ENCODE measurements at places on chromosomes 16 and 17.

DNA sequence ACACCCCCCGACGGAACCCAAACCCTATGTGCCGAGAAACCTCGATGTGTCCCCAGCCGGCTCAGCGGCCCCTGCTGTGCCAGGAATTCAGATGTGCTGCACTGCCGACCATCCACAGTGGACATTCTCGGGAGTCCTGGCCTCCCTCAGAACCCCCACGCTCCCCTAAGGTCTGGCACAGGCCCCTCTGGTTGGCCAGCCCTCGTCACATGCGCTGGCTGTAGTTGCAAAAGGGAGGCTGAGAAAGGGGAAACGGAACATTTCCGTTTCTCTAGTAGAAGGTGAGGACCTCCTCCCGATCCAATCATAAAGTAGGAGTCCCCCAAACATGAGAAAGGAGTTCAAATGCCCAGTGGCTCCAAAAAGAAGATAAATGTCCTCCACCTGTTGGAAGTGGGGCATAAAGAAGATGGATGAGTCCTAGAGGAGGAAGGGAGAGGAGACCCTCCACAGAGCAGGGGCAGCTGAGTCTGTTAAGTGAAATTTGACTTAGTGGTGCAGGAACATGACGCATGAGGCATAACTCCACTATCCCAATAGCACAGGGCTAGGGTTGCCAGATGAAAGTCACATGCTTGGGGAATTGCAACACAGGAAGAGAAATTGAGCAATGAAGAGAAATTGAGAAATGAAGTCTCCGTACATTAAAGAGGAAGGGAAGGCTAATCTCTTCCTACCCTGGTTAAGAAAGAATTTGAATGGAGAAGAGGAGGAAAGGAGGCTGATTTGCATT, 49.3 kb upstream of the WSB1 start:
- peak; percentile 39 for DNase-seq

DNA sequence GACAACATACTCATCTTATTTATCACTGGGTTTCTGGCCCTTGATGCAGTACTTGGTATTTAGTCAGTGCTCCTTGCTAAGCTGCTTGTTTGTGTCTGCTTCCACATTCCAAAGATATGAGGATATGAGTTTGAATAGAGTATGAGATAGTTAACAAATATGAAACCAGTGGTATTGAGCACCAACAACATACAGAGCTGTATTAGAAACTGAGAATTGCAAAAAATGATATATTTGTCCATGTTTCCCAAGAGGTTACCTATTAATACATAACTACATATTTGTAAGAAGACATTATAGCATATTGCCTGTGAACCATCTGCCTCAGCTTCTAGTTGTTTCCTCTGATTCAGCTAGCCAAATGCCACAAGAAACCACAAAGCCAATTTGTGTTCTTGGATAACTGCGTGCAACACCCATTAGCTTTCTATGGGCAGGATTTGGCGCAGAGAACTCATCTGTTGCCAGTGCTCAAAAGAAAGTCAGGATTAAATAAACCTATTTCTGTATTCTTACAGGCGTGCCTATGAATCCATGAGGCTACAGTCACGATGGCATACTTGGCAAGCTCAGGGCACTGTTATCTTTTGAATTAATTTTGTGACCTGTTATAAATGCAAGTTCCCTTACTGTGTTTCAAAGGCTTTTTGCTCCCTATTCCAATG, 194.4 kb downstream of the MAP2K6 start:
- DNase-seq: no peak

DNA sequence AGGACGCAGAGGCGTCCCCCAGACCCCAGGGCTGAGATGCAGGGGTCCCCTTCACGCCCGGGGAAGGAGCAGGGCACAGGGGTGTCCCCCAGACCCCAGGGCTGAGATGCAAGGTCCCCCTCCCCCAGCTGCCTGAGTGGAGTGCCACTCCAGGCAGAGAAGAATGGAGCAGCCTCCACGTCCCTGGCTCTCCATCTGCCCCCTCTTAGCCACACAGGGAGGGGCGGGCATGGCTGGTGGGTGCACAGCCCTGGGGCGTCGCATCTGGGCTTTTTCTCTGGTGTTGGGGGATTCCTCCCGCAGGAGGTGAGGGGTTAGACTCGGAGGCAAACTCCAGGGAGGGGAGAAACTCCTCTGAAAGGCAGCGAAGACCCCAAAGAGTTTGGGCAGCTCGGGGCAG, 17.5 kb downstream of the CIBAR2 start:
- DNase-seq: no peak

DNA sequence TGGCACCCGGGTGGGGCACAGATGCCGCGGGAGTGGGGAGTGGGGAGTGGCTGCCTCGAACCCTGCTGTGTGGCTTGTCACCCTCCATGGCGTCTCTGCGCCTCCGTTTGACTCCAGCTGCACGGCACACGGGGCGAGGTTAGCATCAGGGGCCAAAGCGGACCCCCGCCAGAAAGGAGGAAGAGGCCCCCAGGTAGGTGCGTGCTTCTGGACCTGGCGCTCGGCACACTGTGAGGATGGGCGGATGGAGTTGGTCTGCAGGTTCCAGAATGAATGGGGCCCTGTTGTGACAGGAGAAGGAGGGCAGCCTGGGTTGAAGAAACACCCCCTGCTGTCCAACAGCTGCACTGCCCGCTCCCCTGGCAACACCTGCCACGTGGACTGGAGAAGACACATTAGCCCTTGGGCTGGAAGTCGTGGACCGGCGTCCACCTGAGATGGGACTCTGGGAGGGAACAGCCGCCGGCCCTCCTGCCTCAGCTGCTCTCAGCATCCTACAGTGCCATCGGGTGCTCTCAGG, 9.4 kb upstream of the FASN start:
- DNase-seq: no peak

DNA sequence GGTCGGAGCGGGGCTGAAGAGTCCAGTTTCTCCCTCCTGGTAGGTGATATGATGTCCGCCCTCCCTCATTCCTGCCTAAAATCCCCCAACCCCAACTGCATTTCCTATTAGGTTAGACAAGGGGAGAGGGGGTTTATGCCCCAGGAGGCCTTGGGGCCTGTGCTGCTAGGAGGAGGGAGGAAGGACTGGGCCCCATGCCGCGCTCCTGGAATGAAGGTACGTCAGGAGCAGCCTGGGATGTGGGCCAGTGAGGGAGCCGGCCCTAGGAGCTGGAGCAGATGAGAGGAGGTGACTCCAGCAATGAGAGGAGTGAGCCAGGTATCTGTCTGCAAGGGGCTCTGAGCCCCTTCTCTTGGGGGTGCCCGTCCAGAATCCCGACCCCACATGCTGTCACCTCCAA, 46.9 kb upstream of the CDC42EP4 start:
- no peak for DNase-seq

DNA sequence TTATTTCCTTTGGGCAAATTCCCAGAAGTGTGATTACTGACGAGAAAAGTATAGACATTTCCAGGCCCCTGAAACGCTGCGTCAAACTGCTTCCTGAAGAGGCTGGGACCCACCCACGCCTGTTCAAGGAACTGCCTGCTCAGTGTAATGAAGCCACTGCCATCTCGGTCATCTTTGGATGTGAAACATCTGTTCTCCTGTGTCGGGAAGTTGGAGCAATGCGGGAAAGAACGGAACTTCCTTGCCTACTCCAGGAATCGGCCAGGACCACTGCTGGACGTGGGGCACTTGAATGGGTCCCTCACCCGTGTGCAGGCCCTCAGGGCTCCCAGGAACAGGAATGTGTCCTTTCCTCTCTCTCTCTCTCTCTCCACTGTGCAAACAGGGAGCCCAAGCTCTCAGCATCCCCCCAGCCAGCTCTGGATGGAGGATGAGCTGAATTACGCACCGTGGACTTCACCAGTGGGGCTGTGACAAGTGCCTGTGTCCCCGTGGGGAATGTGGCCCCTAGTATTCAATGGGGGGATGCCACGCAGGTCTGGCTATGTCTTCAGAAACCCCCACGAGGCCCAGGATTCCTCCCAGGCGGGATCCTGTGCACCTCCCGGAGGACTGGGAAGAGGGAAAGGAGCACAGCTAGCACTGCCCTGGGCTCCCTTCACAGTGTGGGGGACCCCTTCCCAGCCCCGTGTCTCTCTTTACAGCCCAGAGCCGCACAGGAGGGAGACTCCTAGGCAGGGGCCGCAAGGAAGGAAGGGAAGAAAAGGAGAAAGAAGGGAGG, 18.3 kb upstream of the LITAF start:
- DNase-seq: no peak

Data from smooth muscle cell of the brain vasculature (primary cell).